ENCODE measurements at places on chromosomes 11 and 22.
A peak's percentile ranks its signal among the peaks of the same experiment; 100 is the strongest.

DNA sequence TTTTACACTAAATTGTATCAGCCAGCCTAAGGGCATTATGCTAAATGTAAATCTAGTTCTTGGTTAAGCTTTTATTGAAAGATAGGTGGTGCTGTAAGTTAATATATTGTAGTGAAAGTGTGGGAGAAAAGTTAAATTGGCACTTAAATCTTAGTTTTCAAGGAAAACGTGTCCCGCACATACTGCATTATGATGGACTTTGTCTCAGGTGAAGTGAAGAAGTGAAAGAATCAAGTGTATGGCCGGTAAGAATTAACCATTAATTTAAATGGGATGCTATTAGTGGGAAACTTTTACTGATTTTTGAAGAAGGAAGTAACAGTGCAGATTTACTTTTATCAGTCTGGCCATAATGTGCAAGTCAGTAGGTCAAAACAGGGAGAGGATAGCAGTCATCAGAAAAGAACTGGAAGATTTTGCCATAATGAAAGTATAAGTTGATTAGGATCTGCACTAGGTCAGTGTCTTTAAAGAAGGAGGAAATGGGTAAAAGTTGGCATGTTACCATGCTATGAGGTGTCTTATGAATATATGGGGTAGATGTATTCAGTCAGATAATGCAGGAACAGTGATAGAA is 81.6 kb downstream of the PDHX start:
- H3K27ac ChIP-seq: no peak overlapping the region
- H3K4me3 ChIP-seq: no peak overlapping the region
- H3K27me3 ChIP-seq: no peaks in the 10 kb centered on the region

DNA sequence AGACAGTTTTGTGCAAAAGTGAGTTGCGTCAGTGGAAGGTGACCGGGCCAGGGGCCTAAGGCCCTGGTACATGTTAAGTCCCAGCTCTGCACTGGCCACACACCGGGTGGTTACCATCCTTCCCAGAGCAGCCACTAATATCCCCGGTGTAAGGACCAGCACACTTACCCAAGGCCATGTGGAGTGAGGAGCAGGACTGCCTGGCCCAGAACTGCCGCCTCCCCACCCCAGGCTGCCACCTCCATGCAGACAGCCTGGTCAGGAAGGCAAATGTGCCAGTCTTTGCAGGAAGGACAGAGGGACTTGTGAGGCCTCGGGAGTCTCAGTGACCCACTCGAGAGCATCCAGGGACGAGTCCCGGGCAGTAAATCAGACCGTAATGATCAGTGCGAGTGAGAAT is 102.9 kb downstream of the MORC2 start:
- no peak overlapping the region for H3K4me3 ChIP-seq
- no peak for DNase-seq
- no peaks in the 10 kb centered on the region for H3K27me3 ChIP-seq
- no peak overlapping the region for H3K27ac ChIP-seq
- H3K36me3 ChIP-seq: no peaks in the 10 kb centered on the region

- H3K36me3 ChIP-seq: no peaks in the 10 kb centered on the region
- H3K27ac ChIP-seq: peak overlapping the region; percentile 68
- peaks cover 36% of the 10 kb centered on the region for H3K4me1 ChIP-seq
These were observed 26.5 kb downstream of the ARHGEF17 start for GRCh38 chr11:73334384-73335203.

- H3K36me3 ChIP-seq: no peaks in the 10 kb centered on the region
- peak; percentile 29 for DNase-seq
- no peaks in the 10 kb centered on the region for H3K4me1 ChIP-seq
- H3K27me3 ChIP-seq: no peaks in the 10 kb centered on the region
- H3K27ac ChIP-seq: no peak overlapping the region
- no peak overlapping the region for H3K4me3 ChIP-seq
These were observed 35.4 kb downstream of the KCNQ1OT1 start for GRCh38 chr11:2664376-2664775.
